ENCODE measurements at places on chromosomes 2 and 18.

- DNase-seq: no peak
Observed at GRCh38 chr2:189661957-189662321, 680 bp downstream of the ASNSD1 start.

- no peak for DNase-seq
Observed at GRCh38 chr2:140344838-140345237, 1564.6 kb upstream of the NXPH2 start.

GRCh38 chr2:74515271-74515980 lies 1.2 kb downstream of the TLX2 start:
- DNase-seq: no peak

DNA sequence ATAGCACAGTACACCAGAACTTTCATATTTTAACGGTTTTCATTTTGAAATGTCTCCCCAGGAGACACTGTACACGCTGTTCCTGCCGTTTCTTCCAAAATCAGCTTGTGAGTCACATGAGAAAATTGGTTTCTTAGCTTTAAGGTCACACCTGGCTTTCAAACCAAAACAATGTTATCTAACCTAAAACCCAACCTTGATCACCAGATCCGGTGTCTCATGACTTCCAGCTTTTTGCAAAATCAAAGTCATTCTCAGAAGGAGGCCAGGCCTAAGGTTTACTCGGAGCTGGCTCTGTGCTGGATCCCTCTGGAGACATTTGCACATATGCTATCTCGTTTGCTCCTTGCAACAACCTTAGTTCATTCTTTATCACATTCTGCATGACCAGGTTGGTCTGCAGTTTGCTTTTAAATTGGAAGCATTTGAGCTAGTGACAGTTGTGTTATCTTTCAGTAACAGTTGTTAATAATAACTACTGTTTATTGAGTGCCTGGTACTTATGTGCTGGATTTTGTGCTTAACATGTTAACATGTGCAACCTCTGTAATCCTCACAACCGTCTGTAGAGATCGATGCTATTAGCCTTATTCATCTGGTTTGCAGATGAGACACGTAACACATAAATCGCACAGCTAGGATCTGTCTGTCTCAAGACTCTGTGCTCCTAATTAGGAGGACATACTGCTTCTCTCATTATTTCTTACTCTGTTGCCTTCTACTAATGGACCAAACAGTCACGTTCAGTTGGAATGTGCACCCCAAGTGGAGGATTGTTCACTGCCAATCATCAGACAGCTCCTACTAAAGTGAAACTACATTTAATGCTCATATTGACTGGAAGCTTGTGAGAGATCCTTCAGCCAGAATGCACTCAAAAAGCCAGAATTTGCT lies 105.5 kb downstream of the RNF144A start:
- no peak for DNase-seq

GRCh38 chr2:21539685-21540084 lies 415.9 kb downstream of the TDRD15 start:
- DNase-seq: no peak

GRCh38 chr2:220166616-220167015 lies 539.2 kb downstream of the SLC4A3 start:
- no peak for DNase-seq

- DNase-seq: no peak
Observed at GRCh38 chr18:26685438-26686157, 137.2 kb upstream of the KCTD1 start.

GRCh38 chr2:177758591-177759371 lies 313.8 kb downstream of the PDE11A start:
- DNase-seq: no peak

- no peak for DNase-seq
Observed at GRCh38 chr2:190527214-190527613, 7.3 kb downstream of the NEMP2 start.

DNA sequence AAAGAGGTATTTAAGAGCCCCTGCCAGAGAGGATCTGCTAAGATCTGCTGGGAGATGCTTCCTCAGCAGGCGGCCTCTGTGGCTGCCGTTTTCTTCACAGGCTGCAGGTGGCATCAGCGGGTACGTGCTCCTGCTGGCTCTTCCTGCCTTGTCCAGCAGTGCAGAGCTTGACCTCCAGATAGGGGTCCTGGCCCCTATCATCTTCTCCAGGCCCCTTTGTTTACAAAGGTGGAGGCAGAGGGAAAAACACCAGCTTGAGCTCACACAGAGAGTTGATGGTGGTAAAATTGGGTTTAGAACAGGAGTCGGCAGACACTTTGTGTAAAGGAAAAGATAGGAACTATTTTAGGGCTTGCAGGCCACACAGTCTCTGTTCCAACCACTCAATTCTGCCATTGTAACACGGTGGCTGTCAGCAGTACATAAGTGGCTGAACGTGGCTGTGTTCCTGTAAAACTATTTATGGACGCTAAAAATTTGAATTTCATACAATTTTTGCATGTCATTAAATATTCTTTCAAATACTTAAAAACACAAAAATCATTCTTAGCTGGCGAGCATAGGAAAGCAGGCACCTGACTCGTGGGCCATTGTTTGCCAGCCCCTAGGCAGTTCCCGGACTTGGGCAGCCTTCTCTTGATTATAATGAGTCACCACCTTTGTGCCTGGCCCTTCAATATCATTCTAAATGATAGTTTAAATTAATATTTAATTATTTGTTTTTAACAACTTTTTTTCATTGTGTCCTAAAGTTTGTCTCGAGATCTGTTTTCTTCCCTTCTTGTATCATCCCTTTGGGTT lies 98.2 kb upstream of the B3GNT7 start:
- DNase-seq: no peak

GRCh38 chr2:152480821-152481399 lies 145.9 kb downstream of the FMNL2 start:
- no peak for DNase-seq

DNA sequence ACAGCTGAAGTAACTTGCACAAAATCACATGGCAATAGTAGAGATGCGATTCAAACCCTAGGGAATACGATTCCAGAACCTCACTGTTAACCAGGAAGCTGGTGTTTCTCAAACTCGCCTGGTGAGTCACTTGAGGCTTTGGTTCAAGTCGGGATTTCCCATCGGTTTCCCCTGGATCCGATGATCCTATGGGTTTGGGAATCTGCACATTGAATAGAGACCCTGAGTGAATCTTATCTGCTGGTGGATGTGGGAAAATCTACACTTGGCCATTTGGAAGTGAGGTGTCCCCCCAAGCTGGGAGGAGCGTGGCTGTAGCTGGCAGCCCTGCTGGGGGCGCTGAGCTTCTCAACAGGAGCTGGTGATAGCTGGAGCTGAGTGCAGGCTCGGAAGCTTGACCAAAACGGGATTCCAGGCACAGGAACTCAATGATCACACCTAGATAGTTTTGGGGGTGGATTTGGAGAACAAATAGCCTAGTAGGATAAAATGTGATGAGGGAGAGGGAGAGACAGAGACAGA lies 135.4 kb downstream of the PRKCE start:
- DNase-seq: no peak

- no peak for DNase-seq
Observed at GRCh38 chr2:225510796-225511195, 111.3 kb downstream of the NYAP2 start.

DNA sequence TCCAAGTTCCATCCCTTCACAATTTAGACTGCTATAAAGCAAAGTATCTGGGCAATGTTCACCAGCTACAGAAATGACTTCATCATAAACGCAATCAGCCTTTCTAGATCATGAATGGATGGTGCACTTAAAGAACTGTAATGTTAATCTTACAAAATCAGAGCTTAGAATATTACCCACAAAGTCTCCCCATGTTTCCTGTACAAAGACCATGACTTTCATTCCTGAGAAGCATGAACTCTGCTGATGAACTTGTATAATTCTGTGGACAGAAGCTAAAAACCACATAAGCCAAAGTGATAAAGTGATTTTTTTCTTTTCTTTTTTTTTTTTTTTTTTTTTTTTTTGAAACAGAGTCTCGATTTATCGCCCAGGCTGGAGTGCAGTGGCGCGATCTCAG lies 53.3 kb downstream of the C1D start:
- no peak for DNase-seq

GRCh38 chr2:203590496-203590895 lies 55.4 kb upstream of the RAPH1 start:
- DNase-seq: no peak

DNA sequence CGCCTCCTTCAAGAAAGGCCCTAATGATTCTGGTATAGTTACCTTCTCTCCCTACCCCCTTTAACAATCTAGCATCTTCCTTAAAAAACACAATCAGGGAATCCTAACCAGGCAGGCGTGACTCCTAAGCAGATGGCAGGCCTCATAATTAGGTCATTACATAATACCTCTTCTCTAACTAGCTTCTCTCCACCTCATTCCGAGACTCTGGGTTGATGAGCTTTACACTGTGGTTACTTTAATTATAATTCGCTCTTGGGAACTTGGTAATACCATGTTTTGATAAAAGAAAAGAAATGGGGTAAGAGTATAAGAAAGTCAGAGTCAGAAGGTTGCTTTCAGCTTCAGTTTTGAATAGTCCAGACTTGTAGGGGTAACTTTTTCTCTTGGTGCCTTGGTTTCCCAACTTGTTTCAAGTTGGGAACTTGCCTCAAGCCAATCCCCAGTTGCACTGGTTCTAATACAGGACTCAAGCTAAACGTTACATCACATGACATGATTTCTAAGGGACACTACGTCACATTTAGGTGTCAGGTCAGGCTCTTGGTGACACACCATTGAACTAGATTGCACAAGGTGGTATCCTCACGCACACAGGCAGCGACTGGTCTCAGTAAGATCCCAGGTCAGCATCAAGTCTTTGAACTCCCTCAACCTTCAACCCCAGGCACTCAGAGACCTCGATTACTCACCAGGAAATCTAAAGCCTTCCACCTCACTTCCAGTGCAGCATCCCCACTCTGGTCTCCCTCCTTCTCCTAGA lies 59.2 kb downstream of the AAK1 start:
- DNase-seq: no peak

DNA sequence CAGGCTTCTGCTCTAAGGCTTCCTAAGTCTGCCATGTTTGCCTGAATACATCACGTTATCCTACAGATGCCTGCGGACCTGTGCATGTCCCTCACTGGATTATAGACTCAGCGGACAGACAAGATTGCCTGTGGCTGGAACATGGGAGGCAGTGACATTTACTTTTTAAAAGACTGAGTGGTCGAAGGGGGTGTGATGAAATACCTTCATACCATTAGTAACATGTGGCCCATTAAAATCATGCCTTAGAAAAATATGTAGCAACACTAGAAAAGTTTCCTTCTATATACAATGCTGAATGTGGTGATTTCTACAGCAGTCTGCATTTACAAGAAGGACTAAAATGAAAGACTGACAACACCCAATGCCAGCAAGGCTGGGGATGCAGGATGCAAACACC lies 154.4 kb downstream of the ASB1 start:
- no peak for DNase-seq

DNA sequence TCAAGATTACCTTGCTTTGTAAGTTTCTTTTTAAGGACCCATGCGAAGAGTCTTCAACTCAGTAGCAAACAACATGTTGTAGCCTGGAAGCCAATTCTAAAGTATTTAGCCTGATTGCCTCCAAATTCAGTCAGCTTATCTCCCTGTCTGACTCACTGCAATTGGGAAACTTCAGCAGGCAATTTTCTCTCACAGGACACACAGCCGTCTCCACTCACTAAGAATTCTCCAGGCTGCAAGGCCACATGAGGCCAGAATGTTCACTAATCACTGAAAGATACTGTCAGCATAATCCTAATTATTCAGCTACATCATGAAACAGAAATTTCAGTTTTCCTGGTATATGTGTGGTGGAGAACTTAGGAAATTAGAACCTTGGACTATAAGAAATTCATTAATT lies 78.1 kb upstream of the PDE1A start:
- DNase-seq: no peak
